Stomach (tissue), 19 donors: ENCODE measurements at places on chromosomes 2 and 18. TPM values are rescaled to one million over a fixed set of nuclear protein-coding genes. Genes with fewer than 3 reads are reported as not detected.

The HJURP gene
- 2.0 TPM for total RNA-seq

DNA sequence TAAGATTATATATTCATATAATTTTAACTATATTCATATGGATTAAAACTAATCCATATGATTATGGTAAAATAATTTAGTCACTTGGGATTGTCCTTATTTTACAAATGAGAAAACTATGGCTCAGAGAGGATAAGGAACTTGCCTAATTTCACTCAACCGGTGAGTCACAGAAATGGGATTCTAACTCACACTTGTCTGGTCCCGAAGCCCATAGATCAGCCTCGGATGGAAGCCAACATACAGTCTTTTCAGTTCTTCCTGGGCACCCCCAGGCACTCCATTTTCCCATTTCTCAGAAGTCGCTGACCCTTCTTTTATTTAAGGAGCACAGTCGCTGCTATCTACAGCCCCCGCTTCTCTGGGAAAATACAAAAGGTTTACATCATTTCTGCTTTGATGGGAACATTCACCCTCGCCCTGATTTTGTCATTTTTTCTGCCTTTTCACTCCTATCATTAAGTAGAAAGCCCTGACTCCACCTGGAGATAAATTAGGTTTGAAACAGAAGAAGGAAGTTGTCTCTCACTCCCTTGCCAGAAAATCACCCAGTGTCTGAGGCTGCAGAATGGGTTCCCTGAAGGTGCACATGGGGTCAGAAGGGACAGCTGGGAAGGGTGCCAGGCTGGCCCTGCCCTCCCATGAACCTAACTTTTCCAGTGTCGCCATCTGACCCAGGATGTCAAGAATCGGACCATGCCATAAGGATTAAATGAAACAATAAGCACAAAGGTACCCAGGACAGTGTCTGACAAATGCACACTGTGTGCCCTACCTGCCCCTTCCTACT is 36.6 kb downstream of the CYP1B1 start:
- no peak for DNase-seq

DNA sequence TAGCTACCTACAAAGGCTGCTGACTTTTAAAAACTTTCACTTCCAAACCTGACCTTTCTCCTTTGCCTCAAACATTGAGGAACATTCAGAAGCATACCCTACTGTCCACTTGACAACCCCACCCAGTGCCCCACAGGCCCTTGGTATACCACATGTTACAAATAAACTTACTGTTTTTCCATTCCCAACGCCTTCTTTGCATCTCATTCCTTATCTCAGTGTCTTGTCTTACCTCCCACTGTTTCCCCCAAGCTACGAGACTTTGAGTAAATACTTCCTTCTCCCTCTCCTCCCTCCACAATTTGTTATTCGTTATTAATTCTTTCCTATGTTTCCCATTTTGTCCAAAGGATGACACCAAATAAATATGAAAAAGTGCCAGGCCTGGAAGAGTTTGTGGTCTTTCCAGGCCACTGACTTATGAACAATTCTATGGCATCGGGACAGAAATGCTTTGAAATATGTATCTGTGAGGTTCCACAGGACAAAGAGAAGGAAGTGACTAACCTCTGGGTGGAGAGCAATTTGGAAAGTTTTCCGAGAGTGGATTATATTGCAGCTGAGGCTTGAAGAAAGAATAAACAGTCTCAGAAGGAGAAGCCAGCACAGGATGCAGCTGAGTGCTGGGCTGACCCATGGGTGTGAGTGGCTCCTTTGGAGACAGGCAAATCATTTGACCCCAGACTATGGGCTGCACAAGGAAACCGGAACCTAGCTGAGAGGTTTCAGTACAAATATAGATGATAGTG is 409.0 kb downstream of the LPIN1 start:
- no peak for DNase-seq

DNA sequence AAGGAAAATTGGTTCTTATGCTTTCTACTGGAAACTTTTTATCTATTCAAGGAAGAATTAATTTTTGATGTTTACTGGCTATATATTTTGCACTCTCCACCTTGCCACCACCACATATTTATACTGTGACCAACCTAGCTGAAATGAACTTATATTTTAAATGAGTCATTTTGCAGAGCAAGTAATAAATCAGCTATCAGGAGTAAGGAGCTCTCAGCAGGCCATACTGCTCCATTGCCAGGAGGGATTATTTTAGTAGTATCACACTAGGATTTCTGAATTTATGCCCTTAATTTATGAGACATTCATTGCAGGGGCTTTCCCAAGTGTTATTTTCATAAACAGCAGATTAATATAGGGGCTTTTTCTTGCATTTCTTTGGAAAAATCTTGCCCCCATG is 125.8 kb upstream of the CYP1B1 start:
- DNase-seq = no peak

The ATP6V1B1 gene
- total RNA-seq = not detected

GRCh38 chr2:217166241-217166850 is 306.5 kb upstream of the TNP1 start:
- DNase-seq = no peak

The COQ10B gene
- 2.9 TPM for total RNA-seq

- no peak for DNase-seq
Measured at GRCh38 chr2:200050921-200051610, 95.7 kb downstream of the MAIP1 start.
